ENCODE measurements at places on chromosomes 6 and 20. TPM values are rescaled to one million over a fixed set of nuclear protein-coding genes. Genes with fewer than 3 reads are reported as not detected.

The FOXQ1 gene
- polyA plus RNA-seq, result 6.3 TPM

The CTAGE9 gene
- 0.02 TPM for polyA plus RNA-seq

The IL20RA gene
- 3.4 TPM for polyA plus RNA-seq

The RGS17 gene
- polyA plus RNA-seq, result 1.6 TPM

The DPPA5 gene
- 0.39 TPM for polyA plus RNA-seq

The IDH3B gene
- 68.9 TPM for polyA plus RNA-seq

The GSTA1 gene
- polyA plus RNA-seq, result 1.8 TPM

The GMDS gene
- polyA plus RNA-seq, result 28.4 TPM

The SLPI gene
- 663 TPM for polyA plus RNA-seq

Measured in thymus (tissue), 14 donors.